Daoy (cell line): ENCODE measurements at places on chromosomes 16 and 17. TPM values are rescaled to one million over a fixed set of nuclear protein-coding genes. Genes with fewer than 3 reads are reported as not detected.

FBRS gene
- 9.8 and 14.5 TPM in 2 replicates for total RNA-seq

ZNF174 gene
- 3.8 and 7.4 TPM in 2 replicates for total RNA-seq

BEAN1 gene
- 0.21 TPM in 1 of 2 replicates, not detected in the other for total RNA-seq

KRTAP4-6 gene
- not detected in 2 replicates for total RNA-seq

RNF157 gene
- 4.8 and 7.3 TPM in 2 replicates for total RNA-seq

KRTAP3-1 gene
- total RNA-seq = not detected in 2 replicates

ASIC2 gene
- total RNA-seq = 0.06 and 0.11 TPM in 2 replicates

TEDC2 gene
- 21.1 and 29.3 TPM in 2 replicates for total RNA-seq

CCL8 gene
- total RNA-seq = not detected in 2 replicates

NPW gene
- 0.46 and 1.5 TPM in 2 replicates for total RNA-seq

BRIP1 gene
- total RNA-seq = 28.5 and 33.3 TPM in 2 replicates

KCNG4 gene
- not detected in 2 replicates for total RNA-seq

CCL4L2 gene
- 0.63 and 2.9 TPM in 2 replicates for total RNA-seq

IL17C gene
- total RNA-seq = not detected in 2 replicates

COX6A2 gene
- not detected in 2 replicates for total RNA-seq

SMPD3 gene
- 0.17 TPM in 1 of 2 replicates, not detected in the other for total RNA-seq

LRRC37A3 gene
- total RNA-seq = 1.5 and 5.4 TPM in 2 replicates

DBNDD1 gene
- 2.6 and 3.0 TPM in 2 replicates for total RNA-seq

KRT14 gene
- 0.63 and 1.4 TPM in 2 replicates for total RNA-seq

BIRC5 gene
- total RNA-seq = 223 and 248 TPM in 2 replicates
